ENCODE measurements at places on chromosomes 13 and 19.

GRCh38 chr19:44658069-44658733 is 13.1 kb upstream of the CEACAM19 start:
- DNase-seq, result no peak

DNA sequence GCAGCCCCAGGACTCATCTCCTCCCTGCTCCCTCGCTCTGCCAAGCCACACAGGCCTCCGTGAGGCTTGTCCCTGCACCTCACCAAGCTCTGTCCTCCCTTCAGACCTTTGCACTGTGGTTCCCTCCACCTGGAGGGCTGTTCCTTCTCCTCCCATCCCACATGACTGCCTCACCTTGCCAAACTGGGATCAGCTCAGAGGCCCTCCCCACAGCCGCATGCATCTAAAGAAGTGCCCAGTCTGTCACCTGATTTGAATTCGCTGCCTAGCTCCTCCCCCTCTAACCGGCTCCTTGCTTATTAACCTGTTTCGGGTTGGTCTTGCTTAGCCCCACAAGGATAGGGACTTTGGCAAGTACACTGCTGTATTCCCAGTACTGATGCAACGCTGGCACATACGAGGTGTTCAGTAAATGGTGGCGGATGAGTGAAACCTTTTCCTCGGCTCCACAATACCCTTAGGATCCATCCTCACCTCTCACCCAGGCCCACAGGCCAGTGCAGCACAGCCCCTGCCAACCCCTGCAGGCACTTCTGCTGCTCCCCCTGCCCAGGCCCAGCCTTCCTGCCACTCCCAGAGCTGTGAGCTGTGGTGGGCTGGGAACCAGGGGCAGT is 4.4 kb downstream of the AKT2 start:
- no peak for DNase-seq

- no peak for DNase-seq
Measured at GRCh38 chr13:108306860-108307259, 37.3 kb downstream of the TNFSF13B start.

- DNase-seq, result no peak
Measured at GRCh38 chr13:95378603-95379002, 77.4 kb upstream of the ABCC4 start.

Data from head of caudate nucleus (tissue), 42 donors.